ENCODE measurements at places on chromosomes 13 and 19. TPM values are rescaled to one million over a fixed set of nuclear protein-coding genes. Genes with fewer than 3 reads are reported as not detected.

The TBXA2R gene
- 0.72 TPM for total RNA-seq

The IGSF23 gene
- total RNA-seq: not detected

The NKPD1 gene
- total RNA-seq: not detected

The SSC5D gene
- 2.6 TPM for total RNA-seq

The ZNF208 gene
- total RNA-seq: 24.8 TPM

The NXNL1 gene
- total RNA-seq: not detected

The CYP4F12 gene
- total RNA-seq: 70.5 TPM

The RNU6-9 gene
- total RNA-seq: not detected

- DNase-seq: no peak
Observed at GRCh38 chr13:34425327-34425949, 516.6 kb upstream of the NBEA start.

DNA sequence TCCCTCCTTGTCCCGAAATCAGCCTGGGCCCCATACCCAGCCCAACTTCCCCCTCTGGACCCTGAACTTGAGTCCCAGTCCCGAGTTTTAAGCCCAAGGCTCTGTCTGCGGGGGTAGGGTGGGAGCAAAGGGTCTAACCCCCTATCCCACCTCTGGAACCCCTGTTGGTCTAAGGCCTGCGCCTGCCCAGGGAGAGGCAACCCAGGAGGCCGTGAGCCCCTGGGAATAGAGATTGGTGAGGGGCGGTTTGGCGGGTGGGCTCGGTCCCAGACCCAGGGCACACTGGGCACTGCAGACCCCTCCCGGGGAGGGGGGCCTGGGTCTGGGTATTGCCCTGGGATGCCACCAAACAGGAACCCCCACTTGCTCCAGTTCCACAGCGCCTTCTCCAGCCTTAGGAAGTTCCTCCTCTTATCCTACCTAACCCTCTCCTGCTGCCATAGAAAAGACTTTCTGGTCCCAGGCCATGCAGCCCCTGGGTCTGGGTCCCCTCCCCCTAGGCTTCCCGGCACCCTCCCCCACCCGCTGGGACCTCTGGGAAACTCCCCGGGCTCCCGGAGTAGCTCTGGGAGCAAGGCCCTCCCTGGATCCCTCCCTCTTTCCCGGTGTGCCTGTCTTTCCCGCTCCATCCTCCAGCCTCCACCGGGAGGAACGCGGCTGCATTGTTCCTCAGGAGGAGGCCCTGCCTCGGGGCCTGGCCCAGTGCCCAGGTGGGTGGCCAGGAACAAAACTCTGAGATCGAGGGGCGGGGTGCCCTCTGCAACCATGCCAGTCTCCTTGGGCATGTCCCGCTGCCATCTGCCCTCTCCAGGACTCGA, 33.6 kb upstream of the NANOS3 start:
- DNase-seq: peak; percentile 64

GRCh38 chr13:59906413-59907049, 257.2 kb downstream of the DIAPH3 start:
- DNase-seq: no peak

DNA sequence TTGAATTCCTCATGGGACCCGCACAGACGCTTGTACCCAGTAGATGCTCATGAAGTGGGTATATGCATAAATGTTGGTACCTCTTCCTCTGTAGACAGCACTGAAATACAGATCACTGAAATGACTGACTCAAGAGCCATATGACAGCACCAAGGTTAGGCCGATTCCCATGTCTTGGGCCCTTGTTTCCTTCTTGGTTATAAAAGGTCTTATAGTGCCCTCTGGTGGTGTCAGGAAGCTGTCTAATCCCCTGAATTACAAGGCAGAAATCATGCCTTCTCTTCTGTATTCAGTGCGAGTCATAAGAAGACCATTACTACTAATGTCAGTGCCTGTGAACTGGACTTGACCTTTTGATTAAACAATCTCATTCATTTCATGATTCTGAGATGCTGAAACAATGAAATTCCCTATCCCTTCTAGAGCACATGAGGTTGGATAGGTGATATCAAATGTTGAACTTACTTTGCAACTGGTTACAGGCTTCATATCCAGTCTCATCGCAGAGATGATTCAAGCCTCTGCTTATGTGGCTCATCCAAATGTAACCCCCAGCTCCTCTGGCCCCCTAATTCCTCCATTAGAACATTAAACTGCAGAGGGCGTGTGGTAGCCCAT, 59.7 kb downstream of the SPATA13 start:
- DNase-seq: no peak

- no peak for DNase-seq
Observed at GRCh38 chr13:22108283-22108942, 437.5 kb downstream of the FGF9 start.

GRCh38 chr13:38444904-38445303, 95.3 kb downstream of the UFM1 start:
- DNase-seq: no peak

DNA sequence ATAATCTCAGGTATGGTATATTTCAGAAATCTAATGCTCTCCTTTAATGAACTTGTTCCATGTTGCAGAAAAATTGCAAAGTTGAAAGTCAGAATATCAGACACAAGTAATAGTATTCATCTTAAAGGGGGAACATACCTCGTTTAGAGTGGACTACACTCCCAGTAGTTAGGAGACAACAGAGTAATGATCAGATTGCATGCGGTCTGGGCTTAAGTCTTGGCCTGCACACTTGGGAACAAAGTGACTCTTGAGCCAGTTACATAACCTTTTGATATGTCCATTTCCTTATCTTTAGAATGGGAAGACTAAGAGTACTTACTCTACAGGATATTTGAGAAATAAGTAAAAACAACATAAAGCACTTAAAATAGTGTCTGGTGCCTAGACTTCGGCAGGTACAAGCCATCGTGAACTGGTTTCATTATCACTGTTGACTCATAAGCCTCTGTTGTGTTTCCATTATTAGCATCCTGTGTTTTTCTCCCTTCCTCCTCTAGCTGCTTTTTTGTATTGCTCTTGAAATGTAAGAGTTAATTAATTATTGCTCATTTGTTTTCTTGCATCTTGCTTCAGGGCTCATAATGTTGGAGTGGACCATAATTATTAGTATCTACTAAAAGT, 53.0 kb downstream of the DPY19L3 start:
- DNase-seq: no peak

GRCh38 chr19:57802269-57802668, 12.4 kb downstream of the ZNF552 start:
- DNase-seq: no peak

DNA sequence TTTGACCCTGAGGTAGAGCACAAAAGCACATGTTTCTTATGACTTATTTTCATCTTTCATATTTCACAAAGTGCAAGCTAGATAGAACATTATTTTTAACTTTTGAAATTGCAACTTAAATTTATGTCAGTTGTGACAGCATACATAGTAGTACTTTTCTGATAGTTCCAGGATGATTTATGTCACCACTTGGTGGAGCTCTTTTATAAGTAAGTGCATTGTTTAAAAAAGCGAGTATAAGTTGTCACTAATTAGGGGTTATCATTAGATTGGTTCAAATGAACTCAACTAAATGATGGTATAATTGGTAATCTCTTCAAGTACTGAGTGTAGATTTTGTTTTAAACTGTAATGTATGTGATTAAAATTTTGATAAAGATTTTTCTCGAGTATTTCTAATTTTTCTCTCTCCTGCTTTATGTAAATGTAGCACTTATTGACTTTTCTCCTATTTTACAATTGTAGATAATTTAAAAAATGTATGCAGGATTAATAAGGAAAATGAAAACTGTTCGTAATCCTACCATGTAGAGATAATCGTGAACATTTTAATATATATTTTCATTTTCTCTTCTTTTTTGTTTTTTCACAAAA, 31.1 kb downstream of the RB1 start:
- DNase-seq: peak; percentile 22

GRCh38 chr19:48720613-48721296, 1.2 kb upstream of the MAMSTR start:
- peak; percentile 99 for DNase-seq

- no peak for DNase-seq
Observed at GRCh38 chr13:38687246-38688229, 661 bp downstream of the FREM2 start.

DNA sequence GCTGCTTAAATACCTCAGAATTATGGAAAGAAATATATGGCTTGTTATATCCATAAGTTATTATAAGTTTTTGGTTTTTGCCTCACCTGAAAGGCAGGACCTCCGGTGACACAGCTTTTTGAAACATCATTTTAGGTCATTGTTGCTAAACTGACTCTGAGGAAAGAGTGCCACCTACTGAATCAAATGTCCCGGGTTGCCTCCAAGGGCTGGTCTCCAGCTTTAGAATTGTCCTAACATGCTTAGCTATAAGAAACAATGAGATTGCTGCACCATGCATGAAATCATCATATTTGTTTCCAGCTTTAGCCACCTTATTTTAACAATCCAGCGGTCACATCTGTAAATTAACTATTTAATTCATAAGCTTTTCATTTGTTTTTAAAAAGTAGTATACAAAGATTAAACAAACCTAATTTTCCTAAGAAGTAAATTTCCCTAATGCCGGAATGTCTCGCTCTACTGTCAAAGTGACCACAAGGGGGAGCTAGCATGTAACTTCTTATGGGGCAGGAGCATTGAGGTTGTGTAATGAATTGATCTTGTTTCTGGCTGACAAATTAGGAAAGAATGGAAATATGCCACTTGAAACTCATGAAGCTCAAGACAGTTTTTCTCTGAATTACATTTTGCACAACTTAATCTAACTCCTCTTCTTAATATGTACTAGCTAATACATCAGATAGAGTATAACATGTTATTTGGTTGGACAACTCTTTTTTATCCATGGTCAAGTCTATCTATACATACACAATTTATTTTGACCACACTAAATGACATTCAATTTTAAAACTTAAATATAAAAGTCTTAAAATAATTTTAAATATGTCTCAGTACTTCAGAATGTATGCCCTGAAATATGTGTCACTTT, 6.7 kb upstream of the PCDH17 start:
- DNase-seq: no peak

DNA sequence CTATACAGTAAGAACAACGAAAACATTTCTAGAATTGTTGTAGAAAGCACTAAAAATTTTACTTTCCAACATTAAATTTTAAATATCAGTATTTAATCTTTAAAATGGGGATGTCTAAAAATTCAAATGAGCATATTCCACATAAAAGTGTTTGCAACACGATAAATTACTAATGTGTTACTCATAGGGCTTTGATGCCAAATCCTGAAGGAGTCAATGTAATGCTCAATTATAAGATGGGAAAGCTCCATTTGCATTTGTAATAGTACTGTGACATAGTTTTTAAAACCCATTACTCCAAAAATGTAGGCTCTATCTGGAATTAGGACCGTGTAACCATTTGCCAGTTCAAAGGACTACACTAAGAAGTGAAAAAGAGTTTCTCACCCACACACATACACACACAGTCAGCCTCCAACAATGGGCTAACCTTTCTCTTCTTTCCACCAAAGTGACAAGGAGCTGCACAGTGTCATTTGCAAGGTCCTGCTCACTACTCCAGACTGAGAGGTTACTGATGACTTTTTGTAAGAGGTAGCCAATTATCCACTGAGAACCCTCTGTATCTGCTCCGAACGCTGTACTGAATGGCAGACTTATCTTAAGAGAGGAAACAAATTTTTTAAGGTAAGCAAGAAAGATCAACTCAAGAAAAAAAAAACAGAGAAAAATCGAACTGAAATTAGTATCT, 26.1 kb upstream of the EEF1AKMT1 start:
- DNase-seq: no peak

DNA sequence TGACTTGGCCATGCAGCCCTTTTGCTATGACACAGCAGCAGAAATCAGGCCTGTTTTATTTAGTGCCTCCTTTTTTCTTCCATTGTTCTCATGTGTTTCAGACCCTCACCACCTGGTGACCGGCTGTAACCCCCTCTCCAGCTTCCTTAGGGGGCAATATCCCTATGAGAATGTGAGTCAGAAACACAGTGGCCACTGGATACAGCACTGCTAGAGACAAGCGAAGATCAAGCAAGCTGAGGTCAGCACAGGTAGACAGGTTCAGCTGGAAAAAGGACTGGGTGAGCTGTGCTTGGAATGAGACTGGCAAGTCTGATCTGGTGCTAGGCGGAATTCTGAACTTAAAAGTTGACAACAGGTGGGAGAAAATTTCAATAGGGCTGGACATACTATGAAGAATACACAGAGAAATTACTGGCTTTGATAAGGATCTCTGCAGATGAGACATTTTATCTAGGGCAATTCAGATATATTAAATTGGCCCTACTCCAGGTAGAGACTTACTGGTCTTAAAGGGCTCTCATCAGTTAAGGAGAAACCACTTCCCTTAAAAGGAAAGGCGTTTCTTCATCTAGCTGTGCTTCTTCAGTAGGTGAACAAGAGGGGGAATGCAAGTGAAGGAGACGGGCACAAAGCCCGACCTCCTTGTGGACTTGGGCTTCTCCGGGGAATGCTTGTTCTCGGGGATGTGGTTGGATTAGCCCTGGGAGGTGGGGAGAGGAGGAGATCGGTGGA, 83.3 kb downstream of the ERCC5 start:
- DNase-seq: no peak

- DNase-seq: no peak
Observed at GRCh38 chr19:34353546-34353945, 11.4 kb upstream of the GPI start.

DNA sequence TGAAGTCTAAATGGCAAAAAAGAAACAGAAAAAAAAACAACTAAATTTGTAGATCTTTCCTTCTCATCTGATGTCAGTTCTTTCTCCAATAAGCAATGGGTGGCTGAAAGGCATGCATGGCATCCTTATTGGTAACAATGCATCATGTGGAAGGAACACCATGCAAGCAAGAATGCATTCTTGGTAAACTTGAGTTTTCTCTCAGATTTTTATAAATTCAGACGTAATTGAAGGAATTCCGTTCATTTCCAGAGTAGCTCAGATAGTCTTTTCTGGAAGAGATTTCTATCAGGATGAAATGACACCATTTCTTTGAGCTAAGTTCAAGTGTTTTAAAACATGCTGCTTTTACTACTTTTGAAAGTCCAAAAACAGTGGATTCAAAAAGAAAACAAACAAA, 373.0 kb downstream of the COG6 start:
- DNase-seq: no peak

DNA sequence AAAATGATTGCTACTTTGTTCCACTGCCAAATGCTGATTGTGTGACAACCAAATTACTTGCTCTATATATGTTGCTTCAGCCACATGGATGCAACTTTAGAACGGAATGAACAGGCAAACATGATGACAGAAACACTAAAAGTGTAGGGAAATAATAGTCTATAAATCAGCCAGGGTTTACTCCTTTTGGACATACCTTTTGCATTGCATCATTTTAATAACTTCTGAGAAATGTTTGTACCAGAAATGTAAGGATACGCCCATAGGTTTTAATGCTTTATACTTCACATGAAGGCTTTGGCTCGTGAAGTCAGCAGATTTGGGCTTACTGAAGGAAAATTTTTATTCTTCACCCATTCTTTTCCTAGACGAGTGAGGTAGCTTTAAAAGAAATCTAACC, 141.0 kb downstream of the POSTN start:
- DNase-seq: no peak

GRCh38 chr19:32676186-32676894, 692 bp downstream of the RGS9BP start:
- DNase-seq: no peak

All from mucosa of descending colon (tissue), 3 donors.